ENCODE measurements at places on chromosomes 1 and 21. TPM values are rescaled to one million over a fixed set of nuclear protein-coding genes. Genes with fewer than 3 reads are reported as not detected.

NDUFS5 gene
- 857 TPM for total RNA-seq

ARID1A gene
- total RNA-seq = 9.5 TPM

- no peak for DNase-seq
These were observed 67.2 kb upstream of the BARHL2 start for GRCh38 chr1:90784186-90784847.

- peak; percentile 74 for DNase-seq
These were observed 203.9 kb upstream of the CACYBP start for GRCh38 chr1:174795806-174796205.

- DNase-seq = no peak
These were observed 48.6 kb downstream of the ITPKB start for GRCh38 chr1:226690460-226690982.

GRCh38 chr21:15552914-15553494 lies 176.8 kb upstream of the USP25 start:
- DNase-seq = peak; percentile 50

DNA sequence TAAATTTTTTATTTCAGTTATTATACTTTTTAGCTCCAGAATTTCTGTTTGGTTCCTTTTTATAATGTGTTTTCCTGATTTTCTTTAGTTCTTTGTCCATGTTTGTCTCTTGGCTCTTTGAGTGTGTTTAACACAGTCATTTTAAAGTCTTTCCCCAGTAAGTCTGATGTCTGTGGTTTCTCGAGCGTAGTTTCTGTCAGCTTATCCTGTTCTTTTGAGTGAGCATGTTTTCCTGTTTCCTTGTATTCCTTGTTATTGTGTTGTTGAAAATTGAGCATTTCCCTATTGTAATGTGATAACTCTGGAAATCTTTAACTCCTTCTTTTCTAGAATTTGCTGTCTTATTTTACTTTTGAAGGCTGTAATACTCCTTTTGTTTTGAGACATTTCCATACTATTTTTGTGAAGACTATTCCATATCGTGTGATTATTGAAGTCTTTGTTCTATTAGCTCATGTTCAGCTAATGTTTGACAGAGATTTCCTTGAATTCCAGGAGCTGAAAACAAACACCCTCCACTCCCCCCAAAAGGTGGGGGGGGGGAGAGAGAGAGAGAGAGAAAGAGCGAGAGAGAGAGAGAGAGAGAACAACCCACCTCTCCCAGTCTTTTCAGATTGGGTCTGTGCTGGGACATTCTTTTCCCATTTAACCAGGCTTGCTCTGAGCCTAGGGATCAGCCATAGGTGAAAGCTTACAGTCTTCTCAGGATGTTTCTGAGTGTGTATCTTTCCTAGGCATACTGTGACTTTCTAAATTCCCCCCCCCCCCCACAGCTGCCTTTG lies 38.3 kb downstream of the SDCCAG8 start:
- DNase-seq = no peak

GRCh38 chr1:223678841-223679240 lies 13.3 kb upstream of the CAPN8 start:
- no peak for DNase-seq

- no peak for DNase-seq
These were observed 1.0 kb upstream of the RUNX3 start for GRCh38 chr1:24931146-24931467.

GRCh38 chr1:10386761-10387676 lies 11.8 kb upstream of the PGD start:
- DNase-seq = no peak

DNA sequence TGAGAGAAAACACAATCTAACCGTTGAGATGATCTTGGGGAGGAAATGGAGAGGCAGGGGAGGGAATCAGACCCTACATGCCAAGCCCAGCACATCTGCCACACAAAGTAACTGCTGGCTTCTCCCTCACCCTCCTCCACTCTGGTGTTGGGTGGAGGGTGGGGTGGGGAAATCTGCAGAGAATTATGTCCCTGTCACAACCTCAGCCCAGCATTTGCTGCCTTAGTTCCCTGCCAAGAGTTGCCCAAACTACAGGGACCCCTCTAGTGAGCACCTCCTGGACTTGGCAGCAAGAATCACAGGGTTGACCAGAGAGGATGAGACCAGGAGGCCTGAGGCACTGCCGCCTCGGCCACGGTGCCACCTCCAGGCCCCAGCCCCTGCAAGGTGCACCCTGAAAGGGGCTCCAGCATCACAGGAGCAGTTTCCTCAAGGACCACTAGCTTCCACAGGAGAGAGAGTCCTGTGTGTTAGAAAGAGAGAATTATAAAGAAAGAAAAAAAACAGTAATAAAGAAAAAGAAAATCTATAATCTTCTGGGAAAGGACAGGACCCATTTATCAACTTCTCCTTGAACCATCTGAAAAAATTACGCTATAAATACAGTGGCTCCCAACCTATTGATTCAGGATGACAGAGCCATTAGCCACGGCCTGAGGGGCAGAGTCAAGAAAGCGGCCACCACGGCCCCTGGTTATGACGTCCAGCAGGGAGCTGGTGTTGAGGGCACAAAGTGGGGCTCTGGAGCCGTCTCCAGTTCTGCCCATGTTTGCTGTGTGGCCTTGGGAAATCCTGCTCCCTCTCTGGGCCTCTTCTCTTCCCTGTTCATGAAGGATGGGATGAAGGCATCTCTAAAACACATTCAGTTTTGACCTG lies 451.7 kb downstream of the MATN1 start:
- no peak for DNase-seq

- DNase-seq = no peak
These were observed 171.6 kb downstream of the NTPCR start for GRCh38 chr1:233121947-233122559.

- no peak for DNase-seq
These were observed 37.1 kb downstream of the DDAH1 start for GRCh38 chr1:85427849-85428248.

DNA sequence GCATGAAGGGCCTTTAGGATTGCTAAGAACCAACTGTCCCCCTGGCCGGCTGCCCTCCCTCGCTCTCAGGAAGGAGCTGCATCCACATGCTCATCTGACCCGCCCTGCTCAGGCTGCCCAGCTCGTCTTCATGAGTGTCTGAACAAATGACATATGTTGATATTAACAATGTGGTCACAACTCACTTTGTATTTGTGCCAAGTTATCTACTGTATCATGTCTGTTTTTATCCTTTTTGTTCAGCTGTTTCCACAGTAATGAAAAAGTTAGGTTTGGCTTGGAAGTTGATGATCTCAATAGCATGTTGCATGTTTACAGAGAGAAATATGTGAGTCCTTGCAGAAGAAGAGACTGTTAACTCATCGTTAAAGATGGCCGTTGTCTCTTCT lies 75.1 kb downstream of the PHTF1 start:
- DNase-seq = no peak

DNA sequence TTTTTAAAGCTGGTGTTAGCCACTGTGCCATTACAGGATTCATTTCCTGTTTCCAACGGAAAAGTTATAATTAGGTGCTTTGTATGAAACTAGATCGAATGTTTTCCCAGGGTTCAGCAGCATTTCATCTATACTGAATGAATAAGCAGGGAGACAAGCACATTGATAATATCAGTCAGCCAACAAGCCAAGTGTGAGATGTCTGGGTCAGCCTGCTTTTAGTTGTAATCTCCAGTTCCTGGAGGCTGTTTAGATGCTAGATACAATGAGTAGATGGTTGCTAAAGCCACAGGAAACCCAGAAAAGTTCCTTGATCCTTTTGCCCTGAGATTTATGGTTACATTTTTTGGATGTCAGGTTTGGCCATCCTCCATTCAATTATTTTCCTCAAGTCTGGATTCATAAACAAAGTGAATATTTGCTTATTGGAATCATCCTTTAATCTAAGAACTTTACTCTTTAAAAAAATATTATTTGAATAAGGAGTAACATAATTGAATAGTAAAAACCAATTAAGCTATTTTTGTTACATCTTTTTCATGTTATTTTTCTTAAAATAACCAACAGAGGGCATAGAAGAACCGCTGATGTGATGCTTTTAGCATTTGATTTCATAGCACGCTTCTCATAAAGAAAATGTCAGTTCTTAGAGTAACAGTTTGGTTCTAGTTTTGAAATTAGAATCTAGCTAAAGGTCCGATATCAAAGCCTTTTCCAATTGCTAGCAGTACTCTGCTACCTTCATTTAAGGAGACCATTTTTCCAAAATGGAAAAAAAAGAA lies 76.6 kb downstream of the HSPA13 start:
- DNase-seq = no peak

DNA sequence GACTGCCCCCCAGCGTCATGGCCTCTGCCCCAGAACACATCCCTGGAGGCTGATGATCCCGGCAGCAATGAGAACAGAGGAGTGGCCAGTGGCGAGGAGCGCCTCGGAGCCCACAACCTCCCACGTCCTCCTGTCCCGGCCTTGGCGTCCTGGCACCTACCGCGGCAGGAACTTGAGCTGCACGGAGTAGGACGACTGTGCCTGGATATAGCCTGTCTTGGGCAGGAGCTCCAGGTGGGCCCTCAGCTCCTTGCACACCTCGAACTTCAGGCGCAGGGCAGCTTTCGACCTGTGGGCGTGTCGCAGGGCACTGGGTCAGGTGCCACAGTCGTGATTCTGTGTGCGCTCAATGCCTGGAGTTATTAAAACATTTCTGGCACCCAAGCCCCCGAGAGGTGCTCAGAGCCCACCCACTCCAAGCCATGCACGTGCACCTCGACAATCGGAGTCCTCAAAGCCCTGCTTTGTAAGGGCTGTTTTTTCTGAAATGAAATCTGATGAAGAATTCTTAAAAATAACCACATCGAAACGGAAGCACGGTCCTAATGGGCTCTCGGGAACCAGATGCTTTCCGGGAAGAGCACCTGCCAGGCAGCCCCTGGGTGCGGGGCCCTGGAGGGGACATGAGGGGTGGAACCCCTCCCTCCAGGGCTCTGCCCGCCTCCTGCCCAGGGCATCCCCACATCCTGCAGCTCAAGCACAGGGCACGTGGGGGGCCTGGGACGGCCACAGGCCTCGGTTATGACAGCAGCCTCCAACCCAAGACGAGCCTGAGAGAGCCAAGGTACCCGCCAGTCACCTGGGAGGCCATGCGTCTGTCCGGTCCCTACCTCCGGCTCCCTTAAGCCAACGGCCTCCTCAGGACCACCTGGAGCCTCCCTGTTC lies 23.0 kb upstream of the TMEM52 start:
- no peak for DNase-seq

GRCh38 chr21:32693581-32693980 lies 34.2 kb downstream of the SYNJ1 start:
- no peak for DNase-seq

DNA sequence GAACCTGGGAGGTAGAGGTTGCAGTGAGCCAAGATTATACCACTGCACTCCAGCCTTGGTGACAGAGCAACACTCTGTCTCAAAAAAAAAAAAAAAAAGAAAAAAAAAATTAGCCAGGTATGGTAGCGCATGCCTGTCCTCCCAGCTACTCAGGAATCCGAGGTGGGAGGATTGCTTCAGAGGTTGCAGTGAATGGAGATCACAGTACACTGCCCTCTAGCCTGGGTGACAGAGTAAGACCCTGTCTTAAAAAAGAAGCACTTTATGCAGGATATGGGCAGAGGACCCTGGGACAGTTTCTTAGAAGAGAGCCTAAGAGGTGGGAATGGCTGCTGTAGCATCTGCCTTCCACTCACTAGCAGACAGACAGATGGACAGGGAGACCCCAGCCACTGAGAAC lies 23.0 kb downstream of the IQGAP3 start:
- no peak for DNase-seq

GRCh38 chr1:230913496-230913895 lies 45.2 kb upstream of the C1orf198 start:
- DNase-seq = no peak

DNA sequence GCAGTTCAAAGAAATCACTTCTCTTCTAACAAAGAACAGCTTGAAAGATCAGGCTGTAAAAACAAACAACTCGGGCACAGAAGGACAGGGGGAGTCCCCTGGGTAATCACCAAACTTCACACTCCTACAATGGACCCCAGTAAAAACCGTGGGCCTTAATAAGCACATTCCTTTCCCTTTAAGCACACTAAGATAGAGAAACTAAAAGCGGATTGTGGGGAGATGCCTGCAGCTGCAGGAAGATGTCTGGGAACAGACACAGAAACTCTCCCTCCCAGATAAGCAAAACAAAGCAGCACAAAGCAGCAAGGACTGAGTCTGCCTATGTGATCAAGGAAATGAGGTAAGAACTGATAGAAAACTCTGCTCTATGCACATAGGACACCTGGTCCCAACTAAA lies 37.6 kb upstream of the CTBS start:
- no peak for DNase-seq

DNA sequence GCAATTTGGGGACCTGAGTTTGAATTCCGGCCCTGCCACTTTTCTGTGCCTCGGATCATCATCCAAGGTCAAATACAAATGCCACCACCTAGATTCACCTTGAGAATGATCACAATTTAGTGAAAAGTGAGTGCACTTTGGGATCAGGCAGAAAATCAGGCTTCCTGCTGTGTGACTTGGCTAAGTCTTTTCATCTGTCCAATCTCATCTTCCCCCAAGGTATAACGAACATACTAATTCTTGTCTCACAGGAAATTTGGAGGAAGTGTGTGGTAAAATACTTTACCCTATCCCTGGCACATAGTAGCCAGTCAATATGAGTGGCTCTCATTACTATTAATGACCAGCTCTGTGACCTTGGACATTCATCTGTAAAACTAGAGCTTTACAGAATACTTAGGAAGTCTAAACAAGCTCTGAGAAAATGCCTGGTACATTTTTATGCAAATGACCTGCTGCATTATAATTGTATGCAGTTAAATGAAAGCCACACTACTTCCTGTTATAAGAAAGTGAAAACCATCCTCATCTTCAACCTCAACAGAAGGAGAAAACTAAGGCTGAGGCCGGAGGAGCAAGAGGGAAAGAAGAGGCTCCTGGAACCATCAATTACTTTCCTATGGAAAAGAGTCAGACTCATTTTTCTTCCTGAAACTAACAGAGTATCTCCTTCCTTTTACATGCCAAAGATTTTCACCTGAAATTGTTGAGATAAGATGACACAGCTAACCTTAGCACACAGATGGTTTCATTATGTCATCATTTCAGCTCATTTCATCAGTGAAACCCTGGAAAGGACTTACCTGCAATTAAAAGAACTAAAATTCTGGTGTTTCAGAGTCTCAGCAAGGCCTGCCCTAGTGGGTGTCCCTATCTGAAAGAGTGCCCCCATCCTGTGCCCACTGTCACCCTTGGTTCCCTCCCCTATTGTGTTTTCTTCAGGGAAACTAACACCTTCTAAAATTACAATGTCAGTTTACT lies 32.6 kb upstream of the RGS8 start:
- DNase-seq = no peak

DNA sequence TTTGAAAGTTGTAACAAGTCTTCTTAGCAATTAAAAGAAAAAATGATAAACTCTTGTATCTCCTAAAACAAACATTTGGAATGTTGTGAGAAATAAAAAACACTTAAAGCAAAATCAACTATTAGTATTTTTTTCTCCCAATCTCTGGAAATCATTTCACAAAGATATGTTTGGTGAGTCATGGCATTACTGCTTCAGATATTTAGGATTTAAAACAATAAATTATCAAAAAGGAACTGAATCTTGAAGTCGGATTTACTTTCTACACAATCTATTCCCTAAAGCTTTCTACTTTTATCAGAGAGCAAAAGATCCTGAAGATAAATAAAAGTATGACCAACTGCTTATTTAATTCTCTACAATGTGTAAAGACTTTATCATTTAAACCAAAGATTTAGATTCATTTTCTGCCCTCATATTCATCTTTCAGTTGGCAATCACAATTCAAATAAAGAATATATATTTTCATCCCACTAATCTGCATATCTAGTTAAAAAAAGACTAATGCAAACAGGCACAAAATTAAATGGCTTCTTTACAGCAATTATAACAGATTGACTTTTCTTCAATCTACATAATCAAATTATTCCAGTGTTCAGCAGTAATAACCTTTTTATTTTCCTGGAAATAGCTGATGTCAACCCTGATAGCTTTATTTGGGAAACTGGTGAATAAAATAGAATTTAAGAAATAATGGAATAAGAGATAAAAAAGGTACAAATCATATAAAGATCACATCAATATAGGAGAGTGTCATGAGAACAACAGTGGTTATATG lies 230.0 kb downstream of the COP1 start:
- DNase-seq = no peak
